Activated T-helper 1 cell treated with anti-CD3 and anti-CD28 coated beads, Interleukin-12 subunit alpha, Interleukin-12 subunit beta, Interleukin-2, Interleukin-4 antibody, amounts not matched to agents 30 ng/mL and 10 ng/mL and 1 ng/mL, durations not matched to agents 14 hours and 24 hours and 36 hours (primary cell): ENCODE measurements at places on chromosomes 4 and X. TPM values are rescaled to one million over a fixed set of nuclear protein-coding genes. Genes with fewer than 3 reads are reported as not detected.

Gene SHROOM3
- 0.02 and 0.05 TPM in 2 replicates for total RNA-seq

Gene HS3ST1
- total RNA-seq: 0.31 and 0.51 TPM in 2 replicates

Gene FRMD7
- not detected in 2 replicates for total RNA-seq

Gene ADH1A
- not detected in 2 replicates for total RNA-seq

Gene CLCN3
- total RNA-seq: 29.4 and 30.2 TPM in 2 replicates

Gene WNK3
- total RNA-seq: 0.02 and 0.16 TPM in 2 replicates

Gene IL13RA2
- total RNA-seq: not detected in 2 replicates

Gene NAA11
- not detected in 2 replicates for total RNA-seq

Gene CFI
- 0.10 TPM in 1 of 2 replicates, not detected in the other for total RNA-seq

Gene RNF150
- total RNA-seq: 0.07 TPM in 1 of 2 replicates, not detected in the other

Gene AFM
- not detected in 2 replicates for total RNA-seq

Gene NUP54
- total RNA-seq: 70.6 and 75.1 TPM in 2 replicates

Gene TEX13B
- not detected in 2 replicates for total RNA-seq
